NCI-H510A treated with DMSO at 0.1 percent for 48 hours (cell line): ENCODE measurements at places on chromosomes 5 and 9.

DNA sequence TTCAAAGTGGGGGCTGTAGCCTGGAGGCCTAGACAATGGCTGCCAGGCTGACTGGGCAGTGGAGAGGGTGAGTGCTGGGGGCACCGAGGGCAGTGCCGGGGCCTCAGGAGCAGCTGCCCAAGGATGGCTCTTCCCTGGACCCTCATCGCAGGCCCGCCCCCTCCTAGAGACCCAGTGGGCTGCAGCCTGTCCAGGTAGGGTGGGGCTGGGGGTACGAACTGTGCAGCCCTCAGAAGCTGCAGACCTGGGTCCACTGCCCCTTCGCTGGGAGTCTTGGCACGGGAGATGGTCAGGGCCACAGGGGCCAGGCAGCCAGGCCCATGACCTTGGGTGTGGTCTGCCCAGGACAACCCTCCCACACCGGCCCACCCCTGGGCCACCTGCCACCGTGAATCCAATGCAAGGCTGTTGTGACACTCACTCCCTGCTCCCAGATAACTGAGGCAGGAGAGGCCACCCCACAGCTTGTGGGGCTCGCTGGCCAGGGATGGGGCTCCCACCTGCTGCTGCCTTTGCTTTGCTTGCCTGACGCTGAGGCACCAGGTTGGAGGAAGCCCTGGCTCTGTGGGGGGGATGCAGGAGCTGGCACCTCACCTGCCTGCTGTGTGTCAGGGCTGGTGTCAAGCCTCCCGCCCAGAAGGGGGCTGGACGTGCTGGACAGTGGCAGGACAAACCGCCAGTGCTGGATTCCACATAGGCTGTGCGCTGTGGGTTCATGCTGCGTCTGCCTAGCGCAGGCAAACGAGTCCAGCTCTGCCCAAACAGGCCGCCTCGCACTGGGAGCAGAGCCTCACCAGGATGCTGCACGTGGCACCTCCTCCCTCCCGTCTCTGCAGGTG, 23.1 kb upstream of the SLC9A3 start:
- no peak for DNase-seq

DNA sequence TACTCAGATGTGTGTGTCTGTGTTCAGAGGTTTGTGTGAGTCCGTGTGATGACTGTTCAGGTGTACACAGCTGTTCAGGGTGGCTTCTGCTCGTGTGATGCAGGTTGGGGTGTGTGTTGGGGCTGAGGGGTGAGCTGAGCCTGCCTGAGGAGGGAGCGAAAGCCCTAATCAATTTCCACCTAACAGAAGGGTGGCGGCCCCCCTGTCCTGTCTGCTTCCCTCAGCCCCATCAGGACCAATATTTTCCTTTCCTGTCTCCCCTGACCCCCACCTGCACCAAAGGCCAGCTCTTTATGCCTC, 30.2 kb downstream of the LHX2 start:
- DNase-seq: no peak

GRCh38 chr9:108463932-108464606, 391.7 kb downstream of the ACTL7B start:
- no peak for DNase-seq

GRCh38 chr5:139906661-139907060, 111.1 kb downstream of the PSD2 start:
- DNase-seq: no peak

DNA sequence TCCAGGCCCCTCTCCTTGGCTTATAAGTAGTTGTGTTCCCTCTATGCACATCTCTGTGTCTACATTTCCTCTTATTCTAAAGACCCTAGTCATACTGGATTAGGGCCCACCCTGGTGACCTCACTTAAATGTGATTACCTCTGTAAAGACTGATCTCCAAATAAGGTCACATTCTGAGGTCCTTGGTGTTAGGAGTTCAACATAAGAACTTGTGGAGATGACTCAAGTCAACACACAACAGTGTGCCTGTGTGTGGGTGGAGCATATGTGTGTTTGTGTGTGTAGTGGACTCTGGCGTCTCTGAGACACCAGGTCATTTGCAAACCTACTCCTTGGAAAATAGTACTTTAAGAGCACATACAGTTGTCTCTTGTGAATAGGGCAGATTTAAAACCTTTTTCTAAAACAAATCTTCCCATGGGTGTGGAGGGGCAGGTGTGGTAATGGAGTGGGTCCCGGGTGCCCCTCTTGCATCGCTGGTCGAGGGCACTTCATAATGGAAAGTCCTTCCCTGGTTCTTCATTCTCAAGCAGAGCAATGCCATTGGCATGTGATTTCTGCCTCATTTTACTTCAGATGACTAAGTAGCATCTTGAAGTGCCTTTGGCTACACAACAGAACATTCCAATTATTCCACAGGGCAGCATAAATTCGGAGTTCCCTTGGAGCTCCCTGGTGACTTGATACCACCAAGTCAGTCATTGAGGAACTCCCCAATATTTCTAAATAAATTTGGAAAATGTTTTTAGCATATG, 84.4 kb downstream of the C9orf152 start:
- DNase-seq: no peak

- DNase-seq: no peak
These were observed 5.0 kb upstream of the GSN start for GRCh38 chr9:121262953-121263352.

DNA sequence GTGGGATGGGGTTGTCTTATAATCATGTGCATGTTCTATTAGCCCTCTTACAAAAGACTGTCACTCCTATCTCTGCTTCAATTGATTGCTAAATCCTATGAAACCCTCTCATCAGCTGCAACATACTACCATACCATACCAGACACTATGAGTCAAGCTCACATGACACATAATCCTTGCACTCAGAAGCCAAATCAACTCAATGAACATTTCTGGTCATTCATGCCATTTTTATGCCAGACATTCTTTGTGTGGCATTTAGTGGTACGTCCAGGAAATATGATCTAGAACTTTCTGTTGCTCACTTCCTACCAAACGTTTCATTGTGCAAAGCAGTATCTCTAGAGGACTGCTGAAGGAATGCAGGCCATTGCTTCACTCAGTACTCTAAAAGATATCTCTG, 159.2 kb upstream of the GNA14 start:
- no peak for DNase-seq

DNA sequence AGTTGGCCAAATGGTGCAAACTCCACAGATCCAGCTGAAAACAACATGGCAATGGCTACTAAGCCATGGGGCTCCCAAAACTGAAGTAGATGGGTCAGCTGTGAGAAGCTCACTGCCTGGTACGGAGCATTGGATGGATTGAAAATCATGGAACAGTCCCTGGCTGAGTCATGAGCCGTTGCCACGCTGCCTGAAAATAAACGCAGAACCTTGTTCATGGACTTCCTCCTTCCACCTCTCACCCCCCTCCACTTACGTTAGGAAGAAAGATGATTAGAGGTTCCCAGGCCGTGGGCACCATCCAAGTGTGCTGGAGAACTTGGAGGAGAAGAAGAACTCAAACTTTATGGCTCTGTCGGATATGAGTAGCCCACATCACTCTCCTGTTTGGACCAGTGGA, 6.8 kb upstream of the DIPK1B start:
- no peak for DNase-seq
